ENCODE measurements at places on chromosomes 11 and 22.

- no peak for DNase-seq
Observed at GRCh38 chr22:30906946-30907345, 61.6 kb downstream of the MORC2 start.

- DNase-seq: no peak
Observed at GRCh38 chr22:37534445-37534844, 15.2 kb upstream of the CARD10 start.

DNA sequence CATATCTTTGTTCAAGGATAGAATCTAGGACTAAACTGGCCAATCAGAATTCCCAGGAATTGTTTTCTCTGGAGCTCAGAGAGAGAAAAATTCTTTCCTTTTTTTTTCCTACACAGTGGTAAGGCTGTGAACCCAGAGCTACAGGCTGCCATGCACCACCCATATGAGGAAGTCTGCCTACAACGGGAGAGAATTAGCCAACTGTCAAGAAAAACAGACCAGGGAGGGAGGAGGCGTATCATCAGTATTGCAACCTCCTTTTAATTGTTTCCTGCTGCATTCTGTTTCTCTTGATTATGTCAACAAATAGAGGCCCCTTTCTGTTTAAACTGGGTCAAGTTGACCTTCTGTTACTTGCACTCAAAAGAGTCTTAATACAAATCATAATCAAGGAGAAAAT, 176.5 kb upstream of the UBASH3B start:
- DNase-seq: no peak

- no peak for DNase-seq
Observed at GRCh38 chr11:43404406-43404805, 45.7 kb downstream of the TTC17 start.

- DNase-seq: no peak
Observed at GRCh38 chr22:27588268-27588667, 213.3 kb downstream of the MN1 start.

- DNase-seq: no peak
Observed at GRCh38 chr11:76267556-76267955, 61.3 kb upstream of the WNT11 start.

DNA sequence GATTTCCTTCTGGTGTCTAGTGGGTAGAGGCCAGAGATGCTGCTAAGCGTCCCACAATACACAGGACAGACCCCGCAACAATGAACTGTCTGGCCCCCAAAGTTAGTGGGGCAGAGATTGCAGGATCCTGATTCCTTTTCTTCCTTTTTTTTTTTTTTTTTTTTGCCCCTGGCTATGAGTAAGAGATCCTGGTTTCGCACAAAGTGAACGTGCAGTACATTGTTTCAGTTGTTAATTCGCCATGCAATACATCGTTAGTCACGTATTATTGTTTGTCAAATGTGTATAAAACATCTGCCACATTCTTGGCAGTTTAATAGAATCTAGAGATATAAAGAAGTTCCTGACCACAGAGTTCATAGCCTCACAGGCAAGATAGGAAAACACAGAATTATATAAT, 20.2 kb downstream of the ST3GAL4 start:
- DNase-seq: no peak

All from stimulated activated CD8-positive, alpha-beta memory T cell treated with anti-CD3 and anti-CD28 coated beads, Interleukin-7, amount 100 ng/mL, for 1 hour (primary cell).